ENCODE measurements at places on chromosomes 16 and 17.

- no peak for DNase-seq
These were observed 27.8 kb downstream of the PITPNM3 start for GRCh38 chr17:6528557-6528956.

DNA sequence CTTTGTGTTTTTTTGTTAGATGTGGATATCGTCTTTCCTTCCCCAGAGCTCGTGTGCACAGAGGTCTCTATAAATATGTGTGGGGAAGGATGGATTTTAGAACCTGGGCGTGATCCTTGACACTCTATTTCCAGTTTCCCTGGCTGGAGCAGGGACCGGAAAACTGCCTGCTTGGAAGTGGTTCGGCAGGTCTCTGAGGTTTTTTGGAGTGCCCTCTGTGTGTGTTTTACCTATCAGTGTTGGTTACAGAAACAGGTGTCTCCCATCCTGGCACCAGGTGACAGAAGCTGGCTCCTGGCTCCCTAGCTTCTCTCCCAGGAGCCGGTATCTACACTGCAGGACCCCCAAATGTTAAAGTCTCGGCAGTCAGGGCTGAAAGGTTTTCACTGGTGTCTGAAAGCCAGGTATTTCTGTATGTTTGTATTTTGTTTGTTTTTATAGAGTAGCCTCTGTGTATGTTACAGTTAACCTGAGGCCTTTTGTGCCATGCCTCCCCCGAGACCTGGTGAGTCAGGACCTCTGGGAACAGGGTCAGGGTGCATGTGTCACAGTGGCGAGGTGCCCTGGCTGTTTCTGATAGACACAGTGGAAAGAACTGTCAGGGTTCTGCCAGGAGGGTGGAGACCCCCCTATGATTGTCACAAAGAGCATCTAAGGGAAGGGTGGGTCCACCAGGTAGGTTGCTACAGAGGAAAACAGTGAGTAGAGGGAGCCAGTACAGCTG is 31.3 kb downstream of the ZC3H18 start:
- DNase-seq = no peak

GRCh38 chr16:66802159-66802558 is 775 bp upstream of the TERB1 start:
- DNase-seq = no peak

DNA sequence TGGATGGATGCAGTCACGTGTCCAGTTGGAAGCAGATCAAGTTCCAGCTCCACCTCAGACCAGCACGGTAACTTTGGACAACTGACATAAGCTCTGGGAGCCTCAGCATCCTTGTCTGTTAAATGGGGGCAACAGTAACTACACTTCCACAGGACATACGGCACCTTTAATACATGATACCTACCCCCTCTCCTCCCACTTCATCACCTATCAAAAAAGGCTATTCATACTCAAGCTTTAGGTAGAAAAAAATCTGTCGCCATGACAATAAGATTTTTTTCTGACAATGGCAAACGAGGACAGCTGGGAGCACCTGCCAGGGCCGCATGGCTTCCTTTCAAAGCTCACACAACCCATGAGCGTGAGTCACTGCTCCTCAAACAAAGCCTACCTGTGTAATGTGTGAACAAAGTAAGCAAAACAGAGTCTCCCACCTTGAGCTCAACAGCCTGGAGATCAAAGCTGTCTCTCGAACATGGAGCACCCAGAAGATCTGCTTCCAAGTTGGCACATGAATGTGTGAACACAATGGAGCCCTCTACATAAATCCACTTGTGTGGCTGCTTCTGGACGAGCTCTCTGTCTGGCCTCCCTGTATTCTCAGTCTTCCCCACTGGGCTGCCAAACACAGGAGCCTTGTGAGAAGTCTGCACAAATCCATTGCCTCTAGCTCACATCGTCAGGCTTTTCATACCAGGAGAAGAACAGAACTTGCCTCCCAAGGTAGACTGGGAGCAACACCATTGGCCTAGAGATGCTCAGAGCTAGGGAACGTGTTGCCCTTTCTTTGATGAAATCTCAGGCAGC is 459.7 kb downstream of the SOX9 start:
- DNase-seq = peak; percentile 66

DNA sequence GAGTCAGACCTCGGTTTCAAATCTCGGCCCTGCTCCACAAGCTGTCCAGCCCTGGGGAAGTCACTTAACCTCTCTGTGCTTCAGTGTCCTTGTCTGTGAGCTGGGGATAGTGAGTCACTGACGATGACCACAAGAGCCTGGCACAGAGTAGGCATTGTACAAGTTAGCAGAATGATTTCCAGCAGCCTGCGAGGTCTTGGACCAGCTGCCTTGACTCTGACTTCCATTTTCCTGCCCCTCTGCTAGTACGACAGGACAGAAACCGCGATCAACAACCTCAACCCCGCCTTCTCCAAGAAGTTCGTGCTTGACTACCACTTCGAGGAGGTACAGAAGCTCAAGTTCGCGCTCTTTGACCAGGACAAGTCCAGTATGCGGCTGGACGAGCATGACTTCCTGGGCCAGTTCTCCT is 20.7 kb downstream of the CPNE2 start:
- peak; percentile 77 for DNase-seq

DNA sequence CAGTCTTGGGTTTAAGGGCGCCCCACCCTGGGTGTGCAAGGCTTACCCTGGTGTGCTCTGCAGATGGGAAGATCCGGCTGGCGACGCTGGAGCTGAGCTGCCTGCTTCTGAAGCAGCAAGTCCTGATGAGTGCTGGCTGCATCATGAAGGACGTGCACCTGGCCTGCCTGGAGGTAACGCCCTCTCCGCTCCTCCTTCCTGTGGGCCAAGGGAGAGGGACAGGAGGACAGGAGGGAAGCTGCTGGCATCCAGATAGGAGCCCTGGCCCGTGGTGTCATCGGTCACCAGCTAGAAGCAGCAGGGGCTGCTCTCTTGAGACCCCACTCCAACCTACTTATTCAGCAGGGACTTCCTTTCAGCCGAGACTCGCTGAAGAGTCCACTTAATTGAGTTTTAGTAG is 97.8 kb downstream of the CLEC16A start:
- DNase-seq = no peak

GRCh38 chr17:1769822-1770477 is 8.1 kb downstream of the SERPINF1 start:
- peak; percentile 68 for DNase-seq

DNA sequence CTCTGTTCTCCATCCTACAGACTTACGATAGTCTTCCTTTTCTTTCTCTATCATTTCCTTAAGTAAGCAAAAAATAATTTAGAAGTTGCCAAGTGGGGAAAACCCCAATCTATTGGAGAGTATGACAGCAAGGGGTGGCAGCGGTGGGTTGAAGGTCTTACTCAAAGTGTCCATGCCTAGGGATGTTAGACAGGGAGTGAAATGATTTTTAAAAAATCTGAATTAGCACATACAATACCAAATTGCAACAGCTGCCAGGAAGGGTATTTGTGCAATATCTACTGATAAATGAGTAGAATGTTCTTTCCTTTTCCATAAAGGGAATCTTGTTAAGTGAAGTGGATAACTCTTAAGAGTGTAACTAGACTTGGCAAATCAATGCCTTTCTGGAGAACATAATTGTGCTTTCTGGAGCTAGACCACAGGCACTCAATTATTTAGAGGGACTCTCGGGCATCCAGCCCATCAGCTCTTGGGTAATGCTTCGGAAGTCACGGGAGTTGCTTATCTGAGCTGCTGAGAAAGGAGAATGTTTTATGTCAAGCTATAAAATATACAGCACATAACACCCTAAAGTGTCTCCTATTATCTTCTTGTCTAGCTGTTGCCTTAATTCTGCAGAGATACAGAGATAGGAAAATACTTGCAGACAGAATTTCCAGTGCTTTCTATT is 151.5 kb downstream of the KCNJ2 start:
- peak; percentile 10 for DNase-seq

DNA sequence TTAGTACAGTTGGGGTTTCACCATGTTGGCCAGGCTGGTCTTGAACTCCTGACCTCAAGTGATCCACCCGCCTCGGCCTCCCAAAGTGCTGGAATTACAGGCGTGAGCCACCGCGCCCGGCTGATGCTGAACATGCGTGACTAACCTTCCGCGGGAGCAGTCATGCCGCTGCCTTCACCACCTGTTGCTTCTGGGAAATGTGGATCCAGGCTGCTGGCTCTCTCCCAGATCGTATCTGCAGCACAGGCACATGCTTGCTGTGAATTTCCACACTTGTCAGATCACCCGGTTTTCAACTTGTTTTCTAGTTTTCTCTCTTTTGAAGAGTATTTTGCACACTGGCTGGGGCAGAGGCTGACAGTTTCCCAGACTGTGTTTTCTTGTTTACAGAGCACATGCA is 97.9 kb downstream of the ADCY9 start:
- peak; percentile 60 for DNase-seq

DNA sequence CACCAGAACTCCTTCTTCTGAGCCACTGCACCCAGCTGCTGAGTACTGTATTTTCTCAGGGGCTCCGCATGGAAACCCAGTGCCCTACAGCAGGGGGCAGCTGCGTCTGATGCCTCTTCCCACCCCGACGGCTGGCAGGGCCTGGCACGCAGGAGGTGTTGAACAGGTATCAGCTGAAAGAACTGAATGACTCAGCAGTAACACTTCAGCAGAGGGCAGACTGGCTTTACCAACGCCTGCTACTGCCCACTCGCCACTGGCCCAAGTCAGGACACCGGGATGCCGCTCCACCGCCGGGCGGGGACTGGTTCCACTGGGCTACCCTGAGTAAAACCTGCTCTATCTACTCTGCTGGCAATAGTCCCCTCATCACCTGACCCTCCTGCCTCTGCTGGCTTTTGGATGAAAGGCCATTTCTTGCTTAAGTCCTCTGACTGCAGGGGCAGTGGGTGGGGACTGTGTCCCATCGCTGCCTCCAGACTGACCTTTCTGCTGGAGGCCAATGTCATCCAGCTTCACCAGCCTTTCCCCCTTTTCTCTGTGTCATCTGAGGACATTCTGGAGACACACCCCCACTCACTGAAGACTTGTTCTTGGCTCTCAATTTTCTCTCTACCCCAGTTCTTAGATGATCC is 100.4 kb upstream of the FA2H start:
- DNase-seq = peak; percentile 21

DNA sequence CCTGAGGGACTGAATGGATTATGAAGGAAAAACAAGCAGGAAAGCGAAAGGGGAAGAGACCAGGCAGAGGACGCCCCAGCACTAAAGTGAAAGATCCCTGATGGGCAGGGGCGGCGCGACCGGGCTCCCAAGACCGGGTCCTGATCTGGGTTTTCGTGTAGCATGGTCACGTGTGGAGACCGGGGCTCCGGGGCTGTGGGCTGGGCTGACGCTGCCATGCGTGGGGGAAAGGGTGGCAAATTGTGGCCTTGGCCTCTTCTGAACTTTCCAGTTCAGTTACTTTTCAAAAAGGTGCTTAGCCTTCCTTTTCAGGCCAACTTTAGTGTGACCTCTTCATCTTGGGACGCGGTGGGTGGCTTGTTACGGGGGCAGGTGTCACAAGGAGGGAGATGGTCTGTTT is 57.5 kb downstream of the METRNL start:
- no peak for DNase-seq

DNA sequence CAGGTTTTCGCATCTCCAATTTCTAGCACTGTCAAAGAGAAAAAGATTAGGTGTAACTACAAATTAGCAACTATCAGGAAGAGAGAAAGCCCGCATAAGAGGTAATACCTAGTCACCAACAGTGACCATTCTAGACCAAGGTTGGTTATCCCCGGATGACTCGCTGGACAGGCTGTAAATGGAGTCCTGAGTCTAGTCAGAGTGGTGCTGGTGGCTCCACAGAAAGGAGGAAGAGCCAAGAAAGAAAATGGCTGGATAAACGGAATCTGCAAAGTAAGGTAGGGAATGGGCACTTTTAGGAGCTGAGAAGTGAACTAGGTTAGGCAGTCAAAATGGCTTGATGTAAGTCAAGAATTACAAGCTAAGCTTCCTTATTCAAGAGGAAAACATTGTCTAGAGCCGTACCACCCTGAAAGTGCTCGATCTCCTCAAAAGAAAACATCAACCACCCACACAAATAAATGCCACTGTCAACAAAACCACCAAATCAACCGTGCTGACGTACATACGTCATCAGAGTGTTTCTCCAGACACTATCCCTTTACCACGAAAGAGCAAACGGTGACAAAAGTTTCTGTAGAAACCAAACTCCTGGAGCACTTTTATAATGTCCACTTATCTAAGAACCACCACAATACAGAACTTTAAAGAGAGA is 2.2 kb downstream of the GSPT1 start:
- peak; percentile 36 for DNase-seq

DNA sequence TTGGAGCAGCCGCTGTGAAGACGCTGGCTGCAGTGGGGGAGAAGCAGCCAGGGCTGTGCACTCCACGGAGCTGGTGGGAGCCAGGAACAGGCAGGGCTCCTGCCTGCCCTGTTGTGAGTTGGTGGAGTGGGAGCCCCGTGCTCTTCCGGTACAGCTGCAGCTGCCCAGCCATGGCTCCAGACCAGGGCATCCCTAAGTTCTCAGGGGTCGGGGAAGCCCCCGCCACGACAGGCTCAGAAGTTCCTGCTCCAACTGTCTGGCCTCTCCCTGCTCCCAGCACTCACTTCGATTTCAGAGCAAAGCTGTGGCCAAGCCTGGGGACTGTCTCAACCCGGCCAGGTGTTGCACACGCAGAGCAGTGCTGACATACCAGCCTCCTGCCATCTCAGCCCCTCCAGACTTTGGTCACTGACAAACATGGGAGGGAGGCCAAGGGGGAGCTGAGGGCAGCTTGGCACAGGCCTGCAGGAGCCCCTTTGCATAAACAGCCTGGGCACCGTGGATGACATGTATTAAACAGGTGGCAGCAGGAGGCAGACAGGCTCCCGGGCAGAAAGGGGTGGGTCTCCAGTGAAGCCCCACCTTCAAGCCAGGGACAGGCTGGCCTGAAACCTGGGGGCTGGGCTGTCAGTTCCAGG is 13.9 kb upstream of the KDM8 start:
- DNase-seq = no peak

DNA sequence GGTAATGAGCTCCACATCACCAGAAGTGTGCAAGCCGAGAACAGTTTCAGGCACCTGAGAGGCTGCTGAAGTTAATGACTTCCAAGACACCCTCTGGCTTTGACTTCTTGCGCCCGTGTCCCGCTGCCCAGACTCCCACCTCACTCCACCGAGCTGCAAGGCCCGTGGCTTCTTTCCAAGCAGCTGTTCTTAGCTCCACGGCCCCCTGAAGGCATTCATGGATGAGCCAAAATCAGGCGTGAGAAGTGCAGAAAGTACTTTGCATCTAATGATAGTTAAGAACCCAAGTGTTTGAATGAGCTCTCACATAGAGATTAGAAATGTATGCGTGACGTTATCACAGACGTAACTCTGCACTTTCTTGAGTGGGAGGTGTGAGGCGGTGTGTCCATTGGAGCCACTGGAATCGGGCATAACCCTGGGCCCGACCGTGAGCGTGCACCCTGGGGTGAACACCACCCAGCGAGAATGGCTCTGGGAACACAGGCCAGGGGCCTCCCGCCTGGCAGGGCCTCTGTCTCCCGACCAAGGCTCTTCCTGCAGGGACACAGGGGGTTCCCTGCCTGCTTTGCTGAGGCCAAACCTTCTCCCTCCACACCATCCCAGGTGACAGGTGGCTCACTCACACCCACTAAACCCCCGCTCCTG is 11.0 kb downstream of the NPTX1 start:
- DNase-seq = no peak
